ENCODE measurements at places on chromosomes 7 and 10. TPM values are rescaled to one million over a fixed set of nuclear protein-coding genes. Genes with fewer than 3 reads are reported as not detected.
A peak's percentile ranks its signal among the peaks of the same experiment; 100 is the strongest.

- H3K36me3 ChIP-seq: peaks cover 22% of the 10 kb centered on the region
- H3K4me3 ChIP-seq: no peak overlapping the region
- no peaks in the 10 kb centered on the region for H3K27me3 ChIP-seq
These were observed 18.1 kb downstream of the ERLIN1 start for GRCh38 chr10:100167553-100168312.

GRCh38 chr7:116328161-116328560 is 117.8 kb downstream of the TES start:
- H3K36me3 ChIP-seq: no peaks in the 10 kb centered on the region
- DNase-seq: no peak
- H3K27ac ChIP-seq: no peak overlapping the region
- no peaks in the 10 kb centered on the region for H3K27me3 ChIP-seq
- no peak overlapping the region for H3K4me3 ChIP-seq

DNA sequence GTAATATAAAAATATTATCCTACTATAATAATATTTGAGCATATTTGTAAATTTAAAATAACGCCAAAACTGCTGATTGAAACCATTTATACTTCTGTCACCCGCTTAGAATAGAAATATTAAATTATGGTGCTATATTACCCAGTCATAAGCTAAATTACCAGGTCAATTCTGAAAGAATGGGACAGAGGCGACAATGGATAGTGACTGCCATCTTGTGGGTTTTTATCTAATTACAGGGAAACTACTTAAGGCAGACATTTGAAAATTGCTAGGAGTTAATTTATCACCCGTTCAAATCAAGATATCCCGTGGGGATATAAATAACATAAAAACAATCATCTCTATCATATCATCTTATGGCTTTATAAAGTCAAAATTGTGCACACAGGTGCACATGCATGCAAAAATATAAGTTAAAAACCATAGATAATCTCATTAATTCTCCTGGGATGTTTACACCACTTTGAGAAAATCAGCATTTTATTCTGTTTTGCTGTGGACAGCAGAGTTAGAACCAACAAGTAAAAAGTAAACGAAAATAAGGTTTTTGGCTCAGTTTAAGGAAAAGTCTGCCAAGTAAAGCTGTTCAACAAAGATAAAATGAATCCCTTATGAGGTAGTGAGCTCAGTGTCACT is 41.3 kb upstream of the HPSE2 start:
- peak; percentile 46 for DNase-seq
- H3K4me1 ChIP-seq: no peaks in the 10 kb centered on the region
- no peak overlapping the region for H3K27ac ChIP-seq
- H3K36me3 ChIP-seq: no peaks in the 10 kb centered on the region

- H3K27me3 ChIP-seq: no peaks in the 10 kb centered on the region
- peak overlapping the region; percentile 42 for H3K4me3 ChIP-seq
- peak overlapping the region; percentile 61 for H3K27ac ChIP-seq
These were observed 96.7 kb upstream of the PDCD4 start for GRCh38 chr10:110775020-110775375.

DNA sequence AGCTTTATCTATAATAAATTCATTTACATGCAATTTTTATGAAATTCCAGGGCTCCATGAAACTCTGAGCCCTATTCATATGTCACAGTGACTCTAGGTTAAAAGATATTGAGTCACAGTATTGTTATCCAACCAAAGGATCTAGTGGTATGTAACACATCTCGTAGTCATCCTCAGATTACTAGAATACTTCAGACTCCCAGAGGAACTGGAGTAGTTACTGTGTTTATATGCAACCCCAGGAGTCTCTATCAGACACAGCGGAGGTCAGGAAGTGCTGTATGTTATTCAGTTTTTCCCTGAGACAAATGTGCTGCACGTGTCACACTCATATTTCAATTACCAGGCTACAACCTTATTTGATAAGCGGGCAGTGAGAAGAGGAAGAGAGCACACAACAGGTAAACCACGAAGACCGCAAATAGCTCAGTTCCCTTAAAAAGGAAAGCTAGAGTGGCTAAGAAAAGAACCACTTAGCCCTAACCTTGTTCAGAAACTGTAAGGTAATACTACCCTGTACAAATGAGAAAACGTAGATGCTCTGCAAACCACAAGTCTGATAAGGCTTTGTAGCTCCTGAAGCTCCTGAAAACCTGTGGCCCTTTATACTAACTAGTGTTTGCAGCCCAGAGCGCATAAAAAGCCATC is 114.0 kb upstream of the CNTNAP2 start:
- H3K27ac ChIP-seq: no peak overlapping the region
- no peak overlapping the region for H3K4me3 ChIP-seq
- no peaks in the 10 kb centered on the region for H3K4me1 ChIP-seq
- no peaks in the 10 kb centered on the region for H3K27me3 ChIP-seq
- no peaks in the 10 kb centered on the region for H3K36me3 ChIP-seq

- no peak for DNase-seq
- H3K4me1 ChIP-seq: peaks cover under 1% of the 10 kb centered on the region
- no peaks in the 10 kb centered on the region for H3K27me3 ChIP-seq
- no peak overlapping the region for H3K4me3 ChIP-seq
- no peak overlapping the region for H3K27ac ChIP-seq
- H3K36me3 ChIP-seq: no peaks in the 10 kb centered on the region
These were observed 3.5 kb downstream of the MYPN start for GRCh38 chr10:68112837-68113236.

DNA sequence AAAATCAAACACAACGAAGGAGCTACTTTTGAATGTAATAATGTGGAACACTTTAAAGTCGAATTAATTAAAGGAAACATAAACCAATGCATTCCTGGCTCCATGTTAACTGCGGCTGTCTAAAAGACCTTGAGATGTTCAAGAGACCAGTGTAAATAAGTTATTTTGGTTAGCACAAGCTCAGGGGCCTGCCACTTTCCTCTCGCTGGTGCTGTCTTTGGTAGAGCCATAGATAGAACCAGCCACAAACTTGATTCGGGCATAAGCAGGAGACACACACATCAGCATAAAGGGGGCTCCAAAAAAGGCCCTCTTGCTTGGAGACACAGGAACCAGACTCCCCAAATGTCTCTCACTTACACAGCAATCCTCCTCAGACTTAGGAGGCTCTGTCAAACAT is 121.6 kb upstream of the TBX20 start:
- no peaks in the 10 kb centered on the region for H3K27me3 ChIP-seq
- no peak overlapping the region for H3K4me3 ChIP-seq
- no peaks in the 10 kb centered on the region for H3K4me1 ChIP-seq
- H3K36me3 ChIP-seq: no peaks in the 10 kb centered on the region
- no peak for DNase-seq

DNA sequence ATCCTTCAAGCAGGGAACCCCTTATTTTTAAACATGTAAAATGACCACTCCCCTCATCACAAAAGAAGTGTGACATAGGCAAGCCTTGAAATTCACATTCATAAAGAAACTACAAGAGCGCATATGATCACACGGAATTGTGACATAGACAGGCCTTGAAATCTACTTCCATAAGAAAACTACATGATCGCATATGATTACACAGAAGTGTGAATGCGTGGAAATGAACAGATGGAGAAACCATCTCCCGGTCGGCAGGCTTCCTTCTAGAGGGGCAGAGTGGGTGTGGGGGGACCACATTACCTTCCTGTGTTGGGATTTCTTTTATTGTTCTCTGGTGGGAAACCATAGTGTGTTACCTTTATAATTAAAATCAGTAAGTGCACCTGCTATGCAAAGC is 285.1 kb upstream of the ADARB2 start:
- H3K36me3 ChIP-seq: no peaks in the 10 kb centered on the region
- H3K4me1 ChIP-seq: no peaks in the 10 kb centered on the region
- H3K27ac ChIP-seq: no peak overlapping the region
- DNase-seq: no peak
- H3K4me3 ChIP-seq: no peak overlapping the region

GRCh38 chr7:39540320-39540719 is 25.9 kb upstream of the YAE1 start:
- no peaks in the 10 kb centered on the region for H3K4me1 ChIP-seq
- H3K27ac ChIP-seq: no peak overlapping the region
- H3K4me3 ChIP-seq: no peak overlapping the region

GRCh38 chr7:105917659-105918058 is 41.3 kb upstream of the ATXN7L1 start:
- no peak overlapping the region for H3K27ac ChIP-seq
- no peaks in the 10 kb centered on the region for H3K4me1 ChIP-seq
- no peaks in the 10 kb centered on the region for H3K27me3 ChIP-seq

GRCh38 chr10:67519434-67519833 is 176.6 kb downstream of the CTNNA3 start:
- H3K4me3 ChIP-seq: no peak overlapping the region
- no peak overlapping the region for H3K27ac ChIP-seq
- no peak for DNase-seq
- H3K36me3 ChIP-seq: no peaks in the 10 kb centered on the region
- no peaks in the 10 kb centered on the region for H3K27me3 ChIP-seq

DNA sequence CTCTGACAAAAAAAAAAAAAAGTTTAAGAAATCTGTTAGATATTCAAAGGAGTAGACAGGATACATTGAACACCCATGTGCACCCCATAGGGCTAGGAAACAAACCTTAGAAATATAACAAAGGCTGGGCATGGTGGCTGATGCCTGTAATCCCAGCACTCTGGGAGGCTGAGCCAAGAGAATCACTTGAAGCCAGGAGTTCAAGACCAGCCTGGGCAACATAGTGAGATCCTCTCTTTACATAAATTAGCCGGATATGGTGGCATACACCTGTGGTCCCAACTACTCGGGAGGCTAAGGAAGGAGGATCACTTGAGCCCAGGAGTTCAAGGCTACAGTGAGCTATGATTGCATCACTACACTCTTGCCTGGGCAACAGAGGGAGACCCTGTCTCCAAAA is 15.3 kb downstream of the CLIP2 start:
- no peak for DNase-seq
- no peaks in the 10 kb centered on the region for H3K36me3 ChIP-seq
- no peak overlapping the region for H3K27ac ChIP-seq
- no peak overlapping the region for H3K4me3 ChIP-seq
- peaks cover 35% of the 10 kb centered on the region for H3K4me1 ChIP-seq

GRCh38 chr10:79505829-79506228 is 6.5 kb upstream of the EIF5AL1 start:
- H3K27me3 ChIP-seq: peaks cover 25% of the 10 kb centered on the region
- no peaks in the 10 kb centered on the region for H3K36me3 ChIP-seq
- no peak overlapping the region for H3K4me3 ChIP-seq
- DNase-seq: no peak
- no peak overlapping the region for H3K27ac ChIP-seq

DNA sequence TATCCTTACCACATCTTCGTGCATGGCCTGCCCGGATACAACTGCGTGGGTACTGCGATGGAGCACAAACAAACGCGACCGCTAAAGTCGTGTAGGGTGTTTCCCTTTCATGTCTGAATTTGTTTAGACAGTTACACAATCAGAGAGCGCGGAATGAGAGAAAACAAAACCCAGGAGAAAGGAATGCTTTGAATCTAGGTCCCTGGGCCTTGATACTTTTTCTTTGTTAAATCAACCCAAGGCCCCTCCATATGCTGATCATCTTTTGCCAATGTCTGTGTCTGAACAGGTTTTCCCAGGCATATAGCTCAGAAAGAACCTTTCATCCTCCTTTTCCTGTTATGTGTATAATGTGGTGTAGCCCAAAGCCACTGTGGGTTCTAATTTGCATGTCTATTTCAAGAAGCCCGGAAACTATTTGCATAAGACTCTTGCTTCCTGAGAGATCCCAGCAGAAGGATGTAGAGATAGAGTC is 145.8 kb downstream of the FRMD4A start:
- peaks cover 44% of the 10 kb centered on the region for H3K27me3 ChIP-seq
- H3K27ac ChIP-seq: no peak overlapping the region
- H3K4me1 ChIP-seq: no peaks in the 10 kb centered on the region

DNA sequence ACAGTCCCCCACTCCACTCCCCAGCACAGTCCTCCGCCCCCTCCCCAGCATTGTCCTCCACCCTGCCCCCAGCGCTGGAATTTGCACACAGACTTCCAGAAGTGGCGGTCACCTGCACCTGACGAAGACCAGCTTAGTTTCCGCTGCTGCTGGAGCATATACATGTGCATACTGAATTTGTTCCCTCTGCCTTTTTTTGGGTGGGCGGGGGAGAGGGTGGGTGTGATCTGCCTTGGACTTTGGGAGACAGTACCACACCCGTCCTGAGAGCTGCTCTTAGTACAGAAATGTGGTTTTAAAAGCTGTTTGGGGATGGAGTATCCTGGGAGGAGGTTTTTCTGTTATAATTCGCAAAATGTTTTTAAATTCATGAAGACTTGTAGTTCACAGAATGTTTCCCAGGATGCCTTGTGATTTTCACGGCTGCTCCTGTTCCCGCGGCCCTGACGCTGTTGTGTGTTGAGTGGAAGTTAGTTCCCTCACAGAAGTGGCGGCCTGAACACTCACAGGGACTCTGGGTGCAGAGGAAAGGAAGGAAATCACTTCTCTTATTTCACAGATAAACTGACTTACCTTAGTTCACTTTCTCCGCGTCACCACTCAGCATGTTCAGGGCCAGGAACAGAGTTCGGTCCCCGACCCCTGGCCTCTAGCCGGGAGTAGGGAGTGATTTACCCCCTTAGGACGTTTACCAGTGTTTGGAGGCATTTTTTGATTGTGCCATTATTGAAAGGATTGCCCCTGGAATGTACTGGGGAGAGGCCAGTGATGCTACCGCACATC is 18.6 kb downstream of the PFKP start:
- H3K27ac ChIP-seq: no peak overlapping the region
- H3K27me3 ChIP-seq: no peaks in the 10 kb centered on the region
- DNase-seq: no peak
- H3K4me1 ChIP-seq: peaks cover 30% of the 10 kb centered on the region
- no peak overlapping the region for H3K4me3 ChIP-seq

- H3K27ac ChIP-seq: no peak within 1 kb of the TSS
- H3K4me3 ChIP-seq: no peak within 1 kb of the TSS
- no peak for DNase-seq
- no peaks in the 10 kb centered on the region for H3K27me3 ChIP-seq
- no peaks in the 10 kb centered on the region for H3K36me3 ChIP-seq
These were observed at the start of gene MRC1 for GRCh38 chr10:17808971-17809841. MRC1 (plus strand) TSS chr10:17809348; CDS start chr10:17809466, 118 bp downstream.

- no peaks in the 10 kb centered on the region for H3K4me1 ChIP-seq
- H3K36me3 ChIP-seq: no peaks in the 10 kb centered on the region
- DNase-seq: no peak
- no peak overlapping the region for H3K27ac ChIP-seq
These were observed 258.0 kb upstream of the SP4 start for GRCh38 chr7:21169667-21170580.

- H3K36me3 ChIP-seq: no peaks in the 10 kb centered on the region
- H3K27me3 ChIP-seq: no peaks in the 10 kb centered on the region
- H3K4me3 ChIP-seq: no peak overlapping the region
- no peaks in the 10 kb centered on the region for H3K4me1 ChIP-seq
- DNase-seq: no peak
- H3K27ac ChIP-seq: no peak overlapping the region
These were observed 50.3 kb downstream of the PIK3CG start for GRCh38 chr7:106915407-106915806.

Gene ZNF107
- total RNA-seq: 6.2 TPM

Gene FLNC
- 42.8 TPM for total RNA-seq

Gene STAG3
- 1.2 TPM for total RNA-seq

Gene NUTM2D
- 2.8 TPM for total RNA-seq

Gene TEX36
- 0.25 TPM for total RNA-seq

Gene DENND2A
- 0.12 TPM for total RNA-seq

All from HCT116 (cell line).